Breast epithelium (tissue), 4 donors: ENCODE measurements at places on chromosomes 4 and X. TPM values are rescaled to one million over a fixed set of nuclear protein-coding genes. Genes with fewer than 3 reads are reported as not detected.

DNA sequence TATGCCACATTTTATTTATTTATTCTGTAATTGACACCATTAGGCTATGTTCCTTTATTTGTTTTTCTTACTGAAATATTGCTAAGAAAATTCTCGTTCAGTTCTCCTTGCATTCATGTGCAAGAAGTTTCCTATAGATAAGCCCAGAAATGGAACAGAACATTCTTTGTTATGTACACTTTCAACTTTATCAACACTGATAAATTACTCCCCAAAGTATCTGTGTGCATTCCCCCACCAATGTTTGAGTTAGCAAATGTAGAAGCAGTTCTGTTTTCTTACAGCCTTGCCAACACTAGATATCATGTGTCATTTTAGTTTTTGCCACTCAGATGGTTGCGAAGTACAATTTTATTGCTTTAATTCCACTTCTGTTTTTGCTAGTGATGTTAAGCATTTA lies 166.4 kb upstream of the NPY2R start:
- no peaks in the 10 kb centered on the region for H3K27me3 ChIP-seq
- no peak overlapping the region for H3K4me3 ChIP-seq
- H3K36me3 ChIP-seq, result no peaks in the 10 kb centered on the region
- H3K4me1 ChIP-seq, result no peaks in the 10 kb centered on the region

Gene SLITRK2
- under 0.01 TPM for total RNA-seq

DNA sequence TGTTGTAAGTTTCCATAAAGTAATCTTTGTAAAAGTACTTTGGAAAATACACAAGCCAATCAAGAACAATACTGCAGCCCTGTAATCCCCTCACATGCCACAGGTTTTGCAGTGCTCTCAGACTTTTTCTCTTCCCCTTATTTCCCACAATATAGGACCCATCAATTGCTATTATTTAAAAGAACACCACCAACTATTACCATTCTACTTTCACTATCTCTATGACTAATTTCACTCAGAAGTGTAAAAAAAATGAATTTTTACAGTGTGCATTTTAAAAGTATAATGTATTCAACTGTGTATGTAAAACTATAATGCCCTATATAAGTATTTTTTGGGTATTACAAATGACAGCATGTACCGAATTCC lies 1.7 kb downstream of the ATP8A1 start:
- DNase-seq, result no peak
- no peaks in the 10 kb centered on the region for H3K36me3 ChIP-seq
- H3K4me1 ChIP-seq, result no peaks in the 10 kb centered on the region
- H3K4me3 ChIP-seq, result no peak overlapping the region
- no peak overlapping the region for H3K27ac ChIP-seq

GRCh38 chr4:17597517-17597916 lies 16.9 kb upstream of the MED28 start:
- no peaks in the 10 kb centered on the region for H3K4me1 ChIP-seq
- H3K27ac ChIP-seq, result no peak overlapping the region
- no peaks in the 10 kb centered on the region for H3K36me3 ChIP-seq
- no peak overlapping the region for H3K4me3 ChIP-seq
